ENCODE measurements at places on chromosomes 6 and 20. TPM values are rescaled to one million over a fixed set of nuclear protein-coding genes. Genes with fewer than 3 reads are reported as not detected.

Gene TINAG
- not detected for total RNA-seq

Gene ZHX3
- total RNA-seq = 23.4 TPM

Gene TRDN
- total RNA-seq = not detected

Gene ATP9A
- 22.1 TPM for total RNA-seq

Gene PXDC1
- 31.9 TPM for total RNA-seq

Gene KCNK5
- total RNA-seq = not detected

Gene SLC22A7
- not detected for total RNA-seq

Gene CDH26
- not detected for total RNA-seq

Gene IL17A
- not detected for total RNA-seq

Gene BEND6
- total RNA-seq = 5.3 TPM

Gene SMPDL3A
- total RNA-seq = 9.2 TPM

Gene ZC2HC1B
- not detected for total RNA-seq

Gene DDO
- total RNA-seq = 0.65 TPM

Gene GJA10
- total RNA-seq = not detected

Gene KIAA0408
- 1.6 TPM for total RNA-seq

Gene UBD
- total RNA-seq = 0.13 TPM

Gene THBD
- total RNA-seq = 6.5 TPM

Gene CGA
- not detected for total RNA-seq

Measured in epithelial cell of alveolus of lung (primary cell).